ENCODE measurements at places on chromosomes 5 and 9. TPM values are rescaled to one million over a fixed set of nuclear protein-coding genes. Genes with fewer than 3 reads are reported as not detected.

Gene PPP3R2
- 0.09 TPM for polyA plus RNA-seq

Gene DAB2
- polyA plus RNA-seq: 194 TPM

Gene FAM221B
- not detected for polyA plus RNA-seq

Gene LCN6
- polyA plus RNA-seq: not detected

Gene KCNV2
- polyA plus RNA-seq: 0.38 TPM

Gene GGTA1
- 6.2 TPM for polyA plus RNA-seq

Gene NPR3
- 26.5 TPM for polyA plus RNA-seq

Gene OR13C5
- polyA plus RNA-seq: not detected

Gene PDE6A
- 0.11 TPM for polyA plus RNA-seq

Gene SV2C
- polyA plus RNA-seq: 0.05 TPM

Gene YTHDC2
- polyA plus RNA-seq: 28.6 TPM

Gene GABBR2
- 4.5 TPM for polyA plus RNA-seq

Gene MYORG
- 9.4 TPM for polyA plus RNA-seq

- DNase-seq: peak; percentile 74
Observed at GRCh38 chr9:88745276-88746001, 210.5 kb downstream of the NXNL2 start.

- DNase-seq: no peak
Observed at GRCh38 chr5:18675041-18675440, 1040.8 kb downstream of the TAF11L14 start.

GRCh38 chr5:68673106-68673822 is 420.6 kb upstream of the SLC30A5 start:
- DNase-seq: no peak

DNA sequence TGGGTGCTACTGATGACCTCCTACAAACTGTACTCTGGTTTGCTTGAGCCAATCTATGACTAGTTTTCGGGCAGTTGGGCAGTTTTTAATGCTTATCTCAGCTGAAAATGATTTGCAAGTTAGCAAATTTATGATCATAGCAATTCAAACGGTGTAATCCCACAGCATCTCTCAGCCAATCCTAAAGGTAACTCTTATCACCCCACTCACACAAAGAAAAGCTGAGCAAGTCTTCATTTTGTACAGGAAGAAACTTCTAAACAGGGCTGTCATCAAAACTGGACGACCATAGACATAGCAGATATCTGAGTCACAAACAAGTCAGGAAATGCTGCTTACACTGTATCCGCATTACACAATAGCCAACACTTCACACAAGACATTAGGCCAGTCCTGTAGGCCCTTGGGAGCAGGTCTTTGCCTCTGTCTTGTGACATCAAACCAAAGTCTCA is 2.6 kb upstream of the ENC1 start:
- DNase-seq: no peak

GRCh38 chr9:34993502-34994259 is 4.1 kb downstream of the DNAJB5 start:
- no peak for DNase-seq

GRCh38 chr5:157657516-157657915 is 5.3 kb upstream of the SOX30 start:
- DNase-seq: no peak

- DNase-seq: no peak
Observed at GRCh38 chr9:93543117-93543516, 33.3 kb upstream of the PHF2 start.

DNA sequence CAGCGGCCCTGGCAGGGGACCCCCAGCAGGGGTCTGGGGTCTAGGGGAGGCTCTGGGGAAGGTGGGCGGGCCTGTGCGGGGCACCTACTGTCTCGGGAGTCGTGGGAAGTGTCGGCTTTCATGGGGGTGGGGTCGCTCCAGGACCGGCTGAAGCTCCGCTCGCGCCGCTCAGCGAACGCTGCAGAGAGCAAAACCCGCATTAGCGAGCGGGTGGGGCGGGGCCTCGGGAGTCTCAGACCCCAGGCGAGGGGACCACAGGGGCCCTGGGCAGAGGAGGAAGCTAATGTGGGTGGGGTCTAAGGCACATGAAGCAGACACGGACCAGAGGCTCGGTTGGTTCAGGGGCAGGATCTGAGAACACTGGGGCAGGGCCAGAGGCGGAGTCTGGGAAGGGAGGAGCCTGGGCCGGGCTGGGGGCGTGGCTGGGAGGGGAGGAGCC is 5.5 kb downstream of the NSMF start:
- peak; percentile 55 for DNase-seq

GRCh38 chr5:57986761-57987341 is 473.0 kb downstream of the PLK2 start:
- no peak for DNase-seq

GRCh38 chr5:112174959-112175594 is 244.0 kb downstream of the EPB41L4A start:
- peak; percentile 25 for DNase-seq

DNA sequence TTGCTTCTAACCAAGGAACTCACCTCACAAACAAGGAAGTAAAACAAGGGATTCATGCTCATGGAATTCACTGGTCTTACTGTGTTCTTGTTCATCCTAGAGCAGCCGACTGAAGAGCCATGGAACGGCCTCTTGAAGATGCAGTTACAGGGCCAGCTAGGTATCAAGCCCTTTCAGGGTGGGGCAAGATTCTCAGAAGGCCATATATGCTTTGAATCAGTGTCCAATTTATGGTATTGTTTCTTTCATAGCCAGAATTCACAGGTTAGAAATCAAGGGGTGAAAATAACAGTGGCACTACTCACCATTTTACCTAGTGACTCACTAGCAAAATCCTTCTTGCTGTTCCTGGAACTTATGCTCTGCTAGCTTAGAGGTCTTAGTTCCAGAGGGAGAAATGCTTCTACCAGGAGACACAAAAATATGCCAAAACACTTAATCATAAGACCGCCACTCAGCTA is 159.5 kb upstream of the CDH10 start:
- DNase-seq: no peak

GRCh38 chr5:180135967-180136629 is 64.5 kb upstream of the RNF130 start:
- DNase-seq: no peak

DNA sequence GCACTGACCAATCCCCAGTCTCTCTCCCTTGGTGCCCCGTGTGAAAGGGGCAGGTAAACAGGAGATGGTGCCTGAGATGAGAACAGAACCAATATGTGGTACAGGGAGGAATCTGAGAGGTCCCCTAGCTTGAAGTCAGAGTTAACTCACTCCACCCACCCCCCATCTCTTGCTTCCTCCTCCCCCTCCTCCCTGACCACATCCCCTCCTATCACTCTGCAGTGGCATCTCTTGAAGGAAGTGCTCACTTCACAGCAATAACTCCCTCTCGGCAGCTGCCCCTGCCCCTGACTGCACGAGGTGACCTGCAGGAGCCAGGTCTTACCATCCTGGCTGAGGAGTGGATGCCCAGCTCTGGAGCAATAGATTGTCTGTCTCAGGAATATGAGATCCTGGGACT is 224.0 kb downstream of the GAS1 start:
- DNase-seq: no peak
